ENCODE measurements at places on chromosomes 2 and 18. TPM values are rescaled to one million over a fixed set of nuclear protein-coding genes. Genes with fewer than 3 reads are reported as not detected.

DNA sequence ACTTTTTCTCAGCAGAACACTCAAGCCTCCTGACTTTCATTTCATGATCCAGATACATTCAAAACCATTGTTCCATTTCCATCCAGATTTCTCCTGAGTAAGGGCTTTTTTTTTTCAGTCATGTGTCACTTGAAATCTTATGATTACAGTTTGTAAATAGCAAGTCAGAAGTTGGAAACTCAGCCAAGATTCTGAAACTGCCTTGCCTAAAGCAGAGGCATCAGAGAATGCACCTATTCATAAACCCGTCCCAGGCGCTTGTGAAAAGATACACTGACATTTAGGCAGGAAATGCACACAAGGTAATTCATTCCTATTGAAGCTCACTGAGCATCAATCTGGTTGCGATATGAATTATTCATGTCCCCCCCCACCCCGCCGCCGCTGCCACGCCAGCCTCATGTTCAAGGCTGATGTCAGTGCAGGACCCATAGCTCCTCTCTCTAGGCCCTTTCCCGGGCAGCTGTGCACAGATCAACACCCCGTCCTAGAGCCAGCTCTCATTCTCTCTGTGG is 30.4 kb upstream of the MGAT4A start:
- H3K27ac ChIP-seq, result no peak overlapping the region
- peaks cover 1% of the 10 kb centered on the region for H3K4me1 ChIP-seq
- H3K4me3 ChIP-seq, result no peak overlapping the region
- H3K27me3 ChIP-seq, result no peaks in the 10 kb centered on the region

- peaks cover 10% of the 10 kb centered on the region for H3K4me1 ChIP-seq
These were observed 112.7 kb downstream of the ANKRD44 start for GRCh38 chr2:197197895-197198311.

DNA sequence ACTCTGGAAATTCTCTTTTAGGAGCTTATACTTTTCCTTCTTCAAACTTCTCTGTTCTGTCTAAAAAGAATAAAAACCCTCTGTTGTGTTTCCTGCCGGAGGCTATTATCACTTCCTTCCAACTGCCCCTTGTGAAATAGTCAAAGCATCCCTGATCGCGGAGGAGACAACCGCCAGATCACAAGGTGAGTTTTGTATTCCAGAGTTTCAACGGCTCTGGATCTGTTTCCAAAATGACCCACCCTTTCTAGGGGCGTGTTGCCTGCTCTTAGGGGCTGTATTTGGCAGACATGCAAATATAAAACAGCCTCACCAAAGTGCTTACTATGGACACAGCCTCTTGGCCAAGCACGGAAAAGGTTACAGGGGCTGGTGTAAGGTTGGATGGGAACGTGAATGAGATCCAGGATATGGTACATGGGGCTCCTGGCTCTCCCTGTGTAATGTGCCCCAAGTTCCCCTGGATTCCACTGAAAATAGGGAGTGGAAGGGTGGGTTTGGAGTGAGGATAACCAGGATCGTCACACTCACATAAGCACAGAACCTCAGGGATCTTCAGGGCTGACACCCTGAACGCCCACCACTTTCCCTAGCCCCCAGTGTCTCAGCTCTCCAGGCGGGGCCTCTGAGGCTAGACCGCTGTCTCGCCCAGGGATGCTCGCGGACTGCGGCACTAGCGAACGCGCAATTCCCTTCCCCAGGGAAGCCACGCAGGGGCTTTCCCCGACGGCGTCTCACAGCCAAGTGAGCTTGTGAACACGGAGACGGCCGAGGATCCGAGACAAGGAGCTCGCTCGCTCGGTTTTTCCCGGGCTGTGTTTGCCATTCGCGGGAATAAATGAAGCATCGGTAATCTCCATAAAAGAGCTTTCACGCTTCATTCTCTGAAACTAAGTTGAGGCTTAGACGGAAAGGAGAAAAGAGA is 14.4 kb downstream of the EN1 start:
- H3K4me3 ChIP-seq, result no peak overlapping the region
- DNase-seq, result no peak
- H3K27me3 ChIP-seq, result no peaks in the 10 kb centered on the region
- H3K36me3 ChIP-seq, result no peaks in the 10 kb centered on the region
- H3K4me1 ChIP-seq, result no peaks in the 10 kb centered on the region
- no peak overlapping the region for H3K27ac ChIP-seq

DNA sequence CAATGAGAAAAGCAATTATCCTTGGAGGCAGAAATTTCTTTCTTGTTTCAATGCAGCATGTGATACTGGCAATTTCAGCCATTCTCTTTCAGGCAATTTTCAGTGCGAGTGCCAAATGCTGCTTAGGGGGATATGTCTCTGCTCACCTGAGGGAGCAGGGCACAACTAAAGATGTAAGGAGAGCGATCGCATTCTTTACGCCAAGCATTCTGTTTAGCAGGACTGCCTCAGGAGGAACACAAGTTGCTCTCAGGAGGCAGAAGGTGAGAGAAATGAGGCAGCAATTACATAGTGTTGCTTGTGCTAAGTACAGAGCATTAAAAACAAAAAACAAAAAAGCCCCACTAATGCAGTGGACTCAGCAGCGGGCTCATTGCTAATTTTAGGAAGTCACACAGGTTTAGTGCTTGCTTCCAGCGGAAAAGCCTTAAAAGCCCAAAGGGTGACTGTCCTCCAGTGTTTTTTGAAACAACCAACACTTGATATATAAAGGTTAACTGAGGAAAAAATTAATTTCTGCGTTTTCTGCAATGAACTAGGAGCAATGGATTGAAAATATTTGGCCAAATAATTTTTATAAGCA is 116.9 kb downstream of the METTL8 start:
- DNase-seq, result no peak
- H3K4me3 ChIP-seq, result no peak overlapping the region
- H3K4me1 ChIP-seq, result peaks cover 3% of the 10 kb centered on the region
- H3K27me3 ChIP-seq, result no peaks in the 10 kb centered on the region

DNA sequence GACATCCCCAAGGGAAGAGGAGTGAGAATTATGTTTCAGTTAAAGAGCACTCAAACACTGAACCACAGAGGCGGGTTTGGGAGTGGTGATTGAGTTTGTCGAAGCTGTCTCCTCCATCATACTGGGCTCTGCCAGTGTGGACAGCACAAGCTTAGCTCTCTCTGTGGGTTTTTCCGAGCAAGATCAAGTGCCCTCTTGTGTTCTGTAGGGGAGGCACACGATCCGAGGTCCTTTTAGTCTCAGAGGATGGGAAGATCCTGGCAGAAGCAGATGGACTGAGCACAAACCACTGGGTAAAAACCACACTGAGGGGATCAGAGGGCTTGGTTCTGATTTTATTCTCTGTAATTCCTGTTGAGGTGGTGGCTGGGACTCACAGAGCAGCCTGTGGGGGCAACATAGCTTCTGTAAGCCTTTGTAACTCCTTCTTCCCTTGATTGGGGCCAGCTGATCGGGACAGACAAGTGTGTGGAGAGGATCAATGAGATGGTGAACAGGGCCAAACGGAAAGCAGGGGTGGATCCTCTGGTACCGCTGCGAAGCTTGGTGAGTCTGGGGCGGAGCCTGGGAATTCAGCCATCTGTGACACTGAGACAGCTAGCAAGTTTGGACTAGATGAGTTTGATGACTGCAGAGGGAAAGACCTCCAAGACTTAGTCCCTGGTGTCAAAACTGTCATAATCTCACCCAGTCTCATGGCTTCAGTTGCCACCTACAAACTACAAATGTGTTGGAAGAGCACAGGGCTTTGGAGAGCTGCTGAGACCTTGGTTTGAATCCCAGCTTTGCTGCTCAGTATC is 2.0 kb downstream of the NAGK start:
- H3K27ac ChIP-seq, result no peak overlapping the region
- H3K27me3 ChIP-seq, result no peaks in the 10 kb centered on the region
- no peaks in the 10 kb centered on the region for H3K36me3 ChIP-seq
- H3K4me3 ChIP-seq, result no peak overlapping the region

GRCh38 chr2:197251163-197251562 is 59.4 kb downstream of the ANKRD44 start:
- H3K27ac ChIP-seq, result no peak overlapping the region
- no peaks in the 10 kb centered on the region for H3K36me3 ChIP-seq
- DNase-seq, result no peak
- no peaks in the 10 kb centered on the region for H3K4me1 ChIP-seq
- H3K4me3 ChIP-seq, result no peak overlapping the region

- no peak overlapping the region for H3K4me3 ChIP-seq
- H3K36me3 ChIP-seq, result no peaks in the 10 kb centered on the region
- no peak for DNase-seq
- H3K4me1 ChIP-seq, result no peaks in the 10 kb centered on the region
- no peaks in the 10 kb centered on the region for H3K27me3 ChIP-seq
- no peak overlapping the region for H3K27ac ChIP-seq
These were observed 176.1 kb upstream of the KLF7 start for GRCh38 chr2:207341804-207342203.

- H3K27me3 ChIP-seq, result no peaks in the 10 kb centered on the region
- no peaks in the 10 kb centered on the region for H3K36me3 ChIP-seq
- H3K4me3 ChIP-seq, result no peak overlapping the region
- DNase-seq, result no peak
These were observed 217.0 kb downstream of the OSR1 start for GRCh38 chr2:19141234-19142004.

GRCh38 chr2:222809582-222809981 is 51.3 kb upstream of the ACSL3 start:
- no peaks in the 10 kb centered on the region for H3K4me1 ChIP-seq
- H3K36me3 ChIP-seq, result no peaks in the 10 kb centered on the region
- no peak overlapping the region for H3K27ac ChIP-seq
- no peak for DNase-seq
- no peak overlapping the region for H3K4me3 ChIP-seq

CNRIP1 gene
- total RNA-seq, result 40.7 TPM

FAM110C gene
- total RNA-seq, result 3.3 TPM

HOXD12 gene
- total RNA-seq, result not detected

LCT gene
- not detected for total RNA-seq

GRCh38 chr2:133986081-133986837 is 267.6 kb upstream of the MGAT5 start:
- DNase-seq, result no peak
- H3K4me1 ChIP-seq, result no peaks in the 10 kb centered on the region
- H3K36me3 ChIP-seq, result no peaks in the 10 kb centered on the region
- H3K27ac ChIP-seq, result no peak overlapping the region
- no peaks in the 10 kb centered on the region for H3K27me3 ChIP-seq
- no peak overlapping the region for H3K4me3 ChIP-seq

- H3K27ac ChIP-seq, result peak overlapping the region; percentile 13
- H3K27me3 ChIP-seq, result no peaks in the 10 kb centered on the region
- H3K36me3 ChIP-seq, result no peaks in the 10 kb centered on the region
These were observed 67.3 kb upstream of the IGFBP2 start for GRCh38 chr2:216565956-216566355.

GRCh38 chr2:9832586-9832985 is 10.7 kb upstream of the TAF1B start:
- DNase-seq, result no peak
- no peaks in the 10 kb centered on the region for H3K4me1 ChIP-seq
- no peaks in the 10 kb centered on the region for H3K27me3 ChIP-seq
- H3K36me3 ChIP-seq, result no peaks in the 10 kb centered on the region

DNA sequence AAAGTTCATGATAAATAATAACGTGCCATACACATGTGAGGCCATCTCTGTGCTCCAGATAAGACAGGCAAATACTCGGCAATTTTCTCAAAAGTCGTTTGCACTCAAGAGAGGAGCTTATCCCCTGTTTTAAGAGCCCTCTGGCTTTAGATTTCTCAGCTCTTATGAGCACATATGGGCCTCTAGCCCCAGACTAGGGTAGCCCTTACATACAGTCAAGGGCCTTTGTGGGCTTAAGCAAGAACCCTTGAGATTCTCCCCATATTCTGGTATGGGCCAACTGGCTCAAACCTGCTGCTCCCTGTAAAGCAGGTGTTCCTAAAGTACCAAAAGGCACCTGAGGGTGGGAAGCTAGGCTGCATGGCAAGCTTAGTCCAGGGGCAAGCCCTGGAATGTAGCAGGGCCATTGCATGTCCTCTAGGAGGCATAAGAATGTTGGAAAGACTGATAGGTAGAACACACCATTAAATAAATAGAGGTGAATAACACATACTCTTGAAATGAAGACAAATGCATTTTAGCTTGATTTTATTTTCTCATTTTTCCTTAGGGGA is 66.1 kb downstream of the FASTKD2 start:
- no peaks in the 10 kb centered on the region for H3K36me3 ChIP-seq
- H3K27me3 ChIP-seq, result no peaks in the 10 kb centered on the region
- no peaks in the 10 kb centered on the region for H3K4me1 ChIP-seq
- H3K4me3 ChIP-seq, result no peak overlapping the region
- H3K27ac ChIP-seq, result no peak overlapping the region

TYMS gene
- total RNA-seq, result 3.4 TPM

GRCh38 chr2:644871-645270 is 32.3 kb downstream of the TMEM18 start:
- no peaks in the 10 kb centered on the region for H3K36me3 ChIP-seq
- no peaks in the 10 kb centered on the region for H3K4me1 ChIP-seq
- H3K27me3 ChIP-seq, result no peaks in the 10 kb centered on the region
- no peak overlapping the region for H3K27ac ChIP-seq

DNA sequence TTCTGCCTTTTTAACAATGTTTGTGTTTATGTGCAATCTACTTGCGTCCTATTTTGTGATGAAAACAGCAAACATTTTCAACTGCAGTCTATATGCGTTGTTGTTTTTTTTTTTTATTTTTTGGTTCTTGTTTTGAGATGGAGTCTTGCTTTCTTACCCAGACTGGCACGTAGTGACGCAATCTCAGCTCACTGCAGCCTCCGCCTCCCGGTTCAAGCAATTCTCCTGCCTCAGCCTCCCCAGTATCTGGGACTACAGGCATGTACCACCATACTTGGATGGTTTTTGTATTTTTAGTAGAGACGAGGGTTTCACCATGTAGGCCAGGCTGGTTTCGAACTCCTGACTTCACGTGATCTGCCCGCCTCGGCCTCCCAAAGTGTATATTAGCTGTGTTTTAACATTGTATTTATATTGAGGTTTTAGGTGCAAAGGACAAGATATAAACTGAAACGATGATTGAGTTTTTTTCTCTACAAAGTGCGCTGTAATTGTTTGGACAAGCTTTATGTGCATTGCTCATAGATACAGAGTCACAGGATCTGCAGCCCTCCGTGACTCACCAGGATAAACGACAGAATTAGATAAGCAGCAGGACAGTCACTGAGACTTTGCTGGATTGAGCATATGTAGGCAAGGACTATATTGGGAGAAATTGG is 17.4 kb downstream of the CDH7 start:
- no peak overlapping the region for H3K27ac ChIP-seq
- H3K36me3 ChIP-seq, result no peaks in the 10 kb centered on the region
- no peak for DNase-seq
- no peaks in the 10 kb centered on the region for H3K27me3 ChIP-seq

- no peak overlapping the region for H3K27ac ChIP-seq
- no peaks in the 10 kb centered on the region for H3K36me3 ChIP-seq
These were observed 130.9 kb upstream of the ASB18 start for GRCh38 chr2:236395067-236395466.

MRPL33 gene
- total RNA-seq, result 85.0 TPM

FLACC1 gene
- total RNA-seq, result 6.1 TPM

All from aorta (tissue), 5 donors.